Activated CD4-positive, alpha-beta T cell treated with anti-CD3 and anti-CD28 coated beads, Interleukin-2, amount 50 U/mL, for 48 hours (primary cell): ENCODE measurements at places on chromosomes 2 and 18.
A peak's percentile ranks its signal among the peaks of the same experiment; 100 is the strongest.

- no peak for DNase-seq
These were observed 73.7 kb downstream of the DGKD start for GRCh38 chr2:233428008-233428407.

- no peak for DNase-seq
These were observed 29.4 kb downstream of the COL4A4 start for GRCh38 chr2:227134591-227134990.

GRCh38 chr18:66682855-66683322 lies 79.0 kb upstream of the CDH19 start:
- no peak for DNase-seq

- DNase-seq, result no peak
These were observed 342.3 kb upstream of the TMEFF2 start for GRCh38 chr2:192536922-192537624.

GRCh38 chr2:196990788-196991461 lies 64.4 kb upstream of the PGAP1 start:
- DNase-seq, result no peak

- no peak for DNase-seq
These were observed 97.8 kb downstream of the CSRNP3 start for GRCh38 chr2:165567273-165567672.

DNA sequence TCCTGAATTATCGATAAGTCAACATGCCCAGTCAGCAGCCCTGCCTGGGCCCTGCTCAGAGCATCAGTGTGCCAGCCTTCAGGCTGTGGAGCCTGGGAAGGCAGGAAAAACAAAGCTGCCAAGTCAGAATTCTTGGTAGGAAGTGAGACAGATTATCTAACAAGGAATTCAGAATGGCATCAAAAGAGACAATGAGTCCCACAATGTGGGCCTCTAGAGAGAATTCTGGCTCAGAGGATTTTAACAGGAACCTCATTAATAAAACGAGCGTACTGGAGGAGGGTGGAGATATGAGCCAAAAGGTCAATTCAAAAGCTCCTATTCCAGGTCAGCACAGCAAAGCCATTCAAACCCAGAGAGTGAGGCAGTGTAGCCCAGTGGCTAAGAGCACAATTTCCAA lies 327.6 kb upstream of the MMADHC start:
- DNase-seq, result no peak

GRCh38 chr2:69801745-69802290 lies 27.6 kb upstream of the GMCL1 start:
- DNase-seq, result no peak

- no peak for DNase-seq
These were observed 13.0 kb downstream of the TMSB10 start for GRCh38 chr2:84918430-84918829.

DNA sequence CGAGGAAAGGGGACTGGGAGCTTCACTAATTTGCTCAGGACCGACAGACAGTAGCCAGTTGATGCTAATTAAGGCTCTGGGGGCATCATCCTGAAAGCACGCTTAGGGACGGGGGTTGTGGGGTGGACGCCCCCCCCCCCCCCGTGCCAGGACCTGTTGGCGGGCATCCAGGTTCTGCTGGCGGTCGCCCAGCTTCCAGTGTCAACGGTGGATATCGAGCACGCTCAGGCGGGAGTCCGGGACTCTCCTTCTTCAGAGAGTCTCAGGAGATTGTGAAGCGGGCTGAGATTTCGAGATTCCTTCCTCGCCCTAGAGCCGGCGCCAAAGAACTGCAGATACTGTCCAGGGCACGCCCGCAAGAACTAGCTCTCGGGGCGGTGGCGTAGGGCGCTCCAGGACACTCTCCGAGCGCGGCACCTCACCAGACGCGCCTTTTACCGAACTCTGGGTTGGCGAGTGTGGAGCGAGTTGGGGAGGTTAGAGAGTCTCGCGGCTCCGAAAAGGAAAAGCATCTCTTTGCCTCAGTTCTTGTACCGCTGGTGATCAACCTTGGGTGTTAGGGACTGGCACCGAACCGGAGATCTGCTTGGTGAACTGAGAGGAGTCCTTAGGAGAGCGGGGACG lies 5.6 kb downstream of the RAX start:
- peak; percentile 20 for DNase-seq
